ENCODE measurements at places on chromosomes 12 and 14.

DNA sequence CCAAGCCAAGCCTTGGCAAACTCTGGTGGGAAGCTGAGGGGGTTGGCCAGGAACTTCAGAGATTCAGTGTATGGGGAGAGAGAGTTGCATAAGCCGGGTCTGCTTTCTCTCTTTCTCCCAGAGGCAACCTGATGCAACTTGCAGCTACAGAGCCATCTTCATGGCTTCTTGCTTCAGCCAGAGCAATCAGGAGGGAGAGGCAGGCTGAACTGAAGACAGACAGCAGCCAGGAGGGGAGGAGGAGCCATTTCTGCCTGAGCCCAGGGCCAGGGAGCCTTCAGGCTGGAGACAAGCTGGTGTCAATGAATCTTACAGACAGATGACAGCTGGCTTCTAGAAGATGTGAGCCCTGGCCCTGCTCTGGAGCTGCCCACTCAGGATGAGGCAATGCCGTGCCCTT, 18.7 kb downstream of the NPC2 start:
- DNase-seq, result no peak

- no peak for DNase-seq
Measured at GRCh38 chr12:80364056-80364455, 80.0 kb upstream of the PTPRQ start.

- no peak for DNase-seq
Measured at GRCh38 chr14:26138764-26139445, 458.9 kb downstream of the NOVA1 start.

- DNase-seq, result no peak
Measured at GRCh38 chr14:36647824-36648753, 13.6 kb upstream of the PAX9 start.

DNA sequence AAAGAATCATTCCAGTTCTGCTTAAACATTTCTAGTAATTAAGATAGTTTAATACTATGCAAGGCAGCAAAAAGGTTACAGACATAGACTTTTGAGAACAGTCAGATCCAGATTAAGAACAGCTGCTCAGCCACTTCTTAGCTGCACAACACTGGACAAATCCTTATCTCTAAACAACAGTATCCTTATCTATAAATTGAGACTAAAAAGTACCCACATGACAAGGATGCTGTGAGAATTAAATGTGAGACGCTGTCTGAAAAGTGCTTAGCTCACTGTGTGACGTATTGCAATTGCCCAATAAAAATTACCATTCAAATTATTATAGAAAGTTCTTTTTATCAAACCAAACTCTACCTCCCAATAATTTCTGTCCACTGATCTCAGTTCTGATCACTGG, 35.5 kb downstream of the BORCS5 start:
- no peak for DNase-seq

DNA sequence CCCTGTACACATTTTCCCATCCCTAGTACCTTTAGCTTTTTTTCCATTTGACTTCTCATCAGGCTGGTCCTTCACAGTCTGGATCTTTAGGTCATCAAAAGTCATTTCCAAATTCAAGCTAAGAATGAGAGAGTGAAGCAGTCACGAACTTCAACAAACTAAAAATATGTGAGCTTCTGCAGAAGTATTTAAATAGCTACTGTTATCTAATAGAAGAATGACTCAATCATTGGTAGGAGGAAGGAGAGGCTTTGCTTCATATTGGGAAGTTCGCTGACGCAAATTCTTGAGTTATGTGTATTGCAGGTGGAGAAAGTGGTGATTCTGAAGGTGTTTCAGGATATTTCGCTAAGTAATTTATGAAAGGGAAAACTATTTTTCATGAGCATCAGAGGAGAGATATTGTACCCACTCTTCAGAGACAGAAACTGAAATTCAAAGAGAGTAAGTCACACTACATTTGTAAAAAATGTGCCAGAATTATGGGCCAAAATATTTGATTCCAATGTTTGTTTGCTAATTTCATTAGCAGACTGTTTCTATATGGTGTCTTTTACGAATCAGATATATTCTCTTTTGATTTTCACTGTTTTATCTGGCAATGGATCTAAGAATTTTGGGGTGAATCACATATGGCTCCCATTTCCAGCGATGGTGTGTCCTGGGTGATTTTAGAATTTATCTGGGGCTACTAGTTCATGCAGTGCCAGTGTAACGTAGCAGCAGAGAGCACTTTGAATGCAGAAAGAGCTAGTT, at the start of gene OLR1:
TSS of gene OLR1 (minus strand) at position 160 of the 756 bp plus-strand sequence. CDS start at position 105, 55 bp downstream.
- no peak for DNase-seq

DNA sequence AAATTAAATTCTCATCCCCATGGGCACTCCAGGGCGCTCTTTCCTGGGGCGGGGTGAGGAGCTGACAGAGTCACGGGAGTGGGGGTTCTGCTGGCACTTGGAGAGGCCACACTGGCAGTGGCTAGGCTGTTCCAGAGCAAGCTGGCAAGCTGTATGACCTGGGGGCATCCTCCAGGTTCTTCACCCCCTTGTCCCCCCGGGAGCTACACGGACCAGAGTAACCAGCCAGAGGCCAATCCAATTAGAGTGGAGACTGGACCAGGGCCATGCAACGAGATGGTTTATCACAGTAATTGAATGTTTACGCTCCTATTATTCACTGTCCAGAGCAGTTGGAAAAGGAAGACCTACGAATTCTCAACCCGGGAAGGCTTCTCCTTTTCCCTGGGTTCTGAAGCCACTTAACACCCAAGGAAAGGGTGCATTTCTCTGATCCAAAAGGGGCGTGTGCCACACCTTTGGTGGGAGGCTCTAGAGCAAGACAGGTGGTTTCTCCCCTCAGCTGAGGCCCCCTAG, 43.8 kb upstream of the PNMA1 start:
- no peak for DNase-seq

DNA sequence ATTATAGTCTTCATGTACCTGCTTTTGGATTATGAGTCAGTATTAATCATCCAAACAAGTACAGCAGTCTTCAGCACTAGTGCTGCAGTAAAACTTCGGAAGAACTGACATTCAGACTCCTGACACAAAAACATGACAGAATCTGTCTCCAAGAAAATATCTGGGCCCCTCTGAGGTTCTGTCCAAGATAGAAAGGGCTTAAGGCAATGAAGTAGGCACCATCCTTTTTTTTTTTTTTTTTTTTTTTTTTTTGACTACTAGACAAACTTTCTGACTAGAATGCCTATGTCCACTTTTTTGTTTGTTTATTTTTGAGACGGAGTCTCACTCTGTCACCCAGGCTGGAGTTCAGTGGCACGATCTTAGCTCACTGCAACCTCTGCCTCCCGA, 112.5 kb downstream of the MED13L start:
- no peak for DNase-seq

GRCh38 chr14:71651228-71651627, 281.0 kb upstream of the RGS6 start:
- DNase-seq, result no peak

- DNase-seq, result peak; percentile 7
Measured at GRCh38 chr12:26938701-26939062, 412 bp downstream of the FGFR1OP2 start.

- no peak for DNase-seq
Measured at GRCh38 chr12:123397400-123397799, 13.5 kb downstream of the KMT5A start.

GRCh38 chr14:83071888-83072501, 1538.3 kb upstream of the SEL1L start:
- no peak for DNase-seq

- no peak for DNase-seq
Measured at GRCh38 chr14:102777711-102778337, 575 bp downstream of the TRAF3 start.

GRCh38 chr12:6067152-6067916, 57.1 kb downstream of the VWF start:
- no peak for DNase-seq

GRCh38 chr12:113030875-113031525, 25.5 kb upstream of the DTX1 start:
- DNase-seq, result no peak

- no peak for DNase-seq
Measured at GRCh38 chr12:44640427-44641190, 235.5 kb downstream of the NELL2 start.

DNA sequence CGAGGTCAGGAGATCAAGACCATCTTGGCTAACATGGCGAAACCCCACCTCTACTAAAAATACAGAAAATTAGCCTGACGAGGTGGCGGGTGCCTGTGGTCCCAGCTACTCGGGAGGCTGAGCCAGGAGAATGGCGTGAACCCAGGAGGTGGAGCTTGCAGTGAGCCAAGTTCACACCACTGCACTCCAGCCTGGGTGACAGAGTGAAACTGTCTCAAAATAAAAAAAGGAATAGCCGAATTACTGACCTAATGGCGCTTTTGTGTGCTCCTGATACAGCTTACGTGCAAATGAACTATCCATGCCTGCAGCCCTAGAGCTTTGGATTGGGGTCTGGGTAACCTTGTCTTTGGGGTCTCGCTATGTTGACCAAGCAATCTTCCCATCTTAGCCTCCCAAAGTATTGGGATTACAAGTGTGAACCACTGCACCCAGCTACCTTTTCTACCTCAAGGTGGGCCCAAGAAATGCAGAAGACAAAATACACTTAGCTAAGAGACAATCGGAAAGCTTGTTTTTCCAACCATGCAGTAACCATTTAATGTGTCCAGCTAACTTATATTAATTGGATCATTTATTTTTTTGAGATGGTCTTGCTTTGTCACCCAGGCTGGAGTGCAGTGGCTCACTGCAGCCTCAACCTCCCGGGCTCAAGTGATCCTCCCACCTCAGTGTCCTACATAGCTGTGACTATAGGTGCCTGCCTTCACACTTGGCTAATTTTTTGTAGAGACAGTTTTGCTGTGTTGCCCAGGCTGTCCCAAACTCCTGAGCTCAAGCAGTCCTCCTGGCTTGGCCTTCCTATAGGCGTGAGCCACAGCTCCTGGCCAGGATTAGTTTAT, 5.5 kb downstream of the PABPN1 start:
- DNase-seq, result no peak

DNA sequence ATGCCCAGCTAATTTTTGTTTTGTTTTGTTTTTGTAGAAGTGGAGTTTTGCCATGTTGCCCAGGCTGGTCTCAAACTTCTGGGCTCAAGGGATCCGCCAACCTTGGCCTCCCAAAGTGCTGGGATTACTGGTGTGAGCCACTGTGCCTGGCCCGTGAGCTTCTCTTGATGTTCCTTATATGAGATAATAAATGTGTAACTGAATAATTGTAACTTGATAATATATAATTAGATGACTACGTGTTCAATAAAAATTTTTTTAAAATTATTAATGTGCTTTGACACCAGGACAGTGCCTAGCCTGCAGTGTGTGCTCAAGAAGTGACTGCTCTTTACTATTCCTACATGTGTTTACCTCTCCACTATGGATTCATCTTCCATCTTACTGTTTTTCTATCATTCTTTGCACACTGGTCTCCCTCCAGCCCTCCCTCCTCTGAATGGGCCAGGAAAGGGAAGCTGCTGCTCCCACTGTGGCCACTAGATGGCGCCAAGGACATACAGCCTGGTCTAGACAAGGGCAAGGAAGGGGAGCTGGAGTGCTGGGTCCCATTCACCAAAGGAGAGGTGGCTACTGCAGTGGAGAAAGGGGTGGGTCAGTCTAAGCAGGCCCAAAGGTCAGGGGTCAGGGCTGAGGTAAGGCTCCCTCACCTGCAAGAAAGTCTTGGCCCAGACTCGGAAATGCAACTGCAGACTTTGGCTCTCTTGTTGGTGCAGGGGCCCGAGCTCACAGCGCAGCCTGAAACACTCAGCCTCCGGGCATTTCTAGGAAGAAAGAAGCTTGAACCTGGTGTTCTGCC, 14.7 kb upstream of the ZNF385A start:
- peak; percentile 81 for DNase-seq

GRCh38 chr12:73815072-73815645, 722.5 kb upstream of the ATXN7L3B start:
- no peak for DNase-seq

Measured in T follicular helper cell (primary cell).